ENCODE measurements at places on chromosomes 3 and 15.
A peak's percentile ranks its signal among the peaks of the same experiment; 100 is the strongest.

GRCh38 chr15:77867266-77868047 is 210.1 kb downstream of the TBC1D2B start:
- DNase-seq: no peak

DNA sequence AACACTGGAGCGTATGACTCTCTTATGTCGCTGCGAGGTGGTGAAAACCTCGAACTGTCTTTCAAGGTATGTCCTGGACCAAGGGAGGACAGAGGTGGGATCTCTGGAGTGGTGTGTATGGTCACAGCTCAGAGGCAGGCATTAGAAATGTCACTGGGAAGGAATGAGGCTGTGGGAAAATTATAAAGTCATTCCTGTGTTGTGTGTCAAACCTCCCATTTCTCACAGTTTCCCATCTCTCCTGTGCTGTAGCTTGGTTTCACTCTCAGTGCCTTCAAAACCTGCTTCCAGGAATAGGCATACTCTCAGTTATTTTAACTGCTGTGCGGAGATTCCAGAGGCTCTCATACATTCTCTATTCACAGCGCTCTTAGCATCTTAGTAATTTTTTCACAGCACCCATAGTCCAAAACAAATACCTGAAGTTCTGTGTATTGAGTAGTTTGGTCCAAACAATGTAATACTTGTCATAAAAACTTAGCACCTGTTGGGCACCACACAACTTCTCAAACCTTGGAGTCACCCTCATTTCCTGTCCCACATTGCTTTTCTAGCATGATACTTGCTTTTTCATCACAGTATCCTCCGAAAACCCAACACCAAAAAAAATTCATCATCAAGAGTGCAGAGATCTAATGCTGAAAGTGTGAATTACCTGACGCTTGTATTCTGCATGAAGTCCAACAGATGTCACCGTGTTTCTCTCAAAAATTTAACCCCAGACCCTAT is 36.9 kb downstream of the GALNT15 start:
- no peak for DNase-seq

- peak; percentile 44 for DNase-seq
Measured at GRCh38 chr3:124034016-124034843, 42.3 kb upstream of the ROPN1 start.

DNA sequence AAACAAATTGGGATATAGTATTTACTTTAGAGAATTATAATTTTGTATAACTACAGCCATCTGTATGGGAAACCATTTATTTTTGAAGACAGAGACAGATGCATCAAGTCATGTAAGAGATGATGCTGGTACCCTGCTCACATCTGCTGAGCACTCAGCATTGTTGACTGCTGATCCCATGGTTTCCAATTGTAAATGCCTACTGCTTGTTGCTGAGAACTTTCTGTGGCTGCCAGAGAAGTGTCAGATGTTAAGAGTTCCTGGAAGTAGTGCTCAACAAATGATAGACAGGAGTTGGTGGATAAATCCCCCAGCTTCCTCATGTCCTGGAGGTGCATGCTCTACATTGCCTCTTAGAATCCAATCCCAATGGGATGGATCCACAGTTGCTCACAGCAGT is 167.1 kb downstream of the OXSM start:
- no peak for DNase-seq

GRCh38 chr3:189406148-189406547 is 225.0 kb upstream of the TP63 start:
- no peak for DNase-seq

DNA sequence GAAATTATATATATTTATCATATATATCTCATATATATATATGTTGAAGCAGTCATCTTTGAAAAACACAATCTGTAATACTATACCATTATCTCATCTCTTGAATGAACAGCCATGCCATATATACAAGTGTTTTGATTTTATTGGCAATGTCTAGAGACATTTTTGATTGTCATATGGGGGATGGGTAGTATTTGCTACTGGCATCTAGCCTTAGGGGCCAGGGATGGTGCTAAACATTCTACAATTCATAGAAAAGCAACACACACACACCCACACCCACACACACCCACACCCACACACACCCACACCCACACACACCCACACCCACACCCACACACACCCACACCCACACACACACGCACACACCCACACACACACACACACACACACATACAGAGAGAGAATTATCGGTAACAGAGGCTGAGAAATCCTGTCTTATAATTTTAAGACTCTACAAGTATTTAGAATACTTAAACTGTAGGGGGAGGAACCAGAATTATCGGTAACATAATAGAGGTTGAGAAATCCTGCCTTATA is 11.1 kb upstream of the PIK3R4 start:
- DNase-seq: no peak

- no peak for DNase-seq
Measured at GRCh38 chr3:182122779-182123178, 411.1 kb downstream of the SOX2 start.
